ENCODE measurements at places on chromosomes 2 and 18.

GRCh38 chr2:85917887-85918795 is 29.4 kb upstream of the ST3GAL5 start:
- no peak for DNase-seq

DNA sequence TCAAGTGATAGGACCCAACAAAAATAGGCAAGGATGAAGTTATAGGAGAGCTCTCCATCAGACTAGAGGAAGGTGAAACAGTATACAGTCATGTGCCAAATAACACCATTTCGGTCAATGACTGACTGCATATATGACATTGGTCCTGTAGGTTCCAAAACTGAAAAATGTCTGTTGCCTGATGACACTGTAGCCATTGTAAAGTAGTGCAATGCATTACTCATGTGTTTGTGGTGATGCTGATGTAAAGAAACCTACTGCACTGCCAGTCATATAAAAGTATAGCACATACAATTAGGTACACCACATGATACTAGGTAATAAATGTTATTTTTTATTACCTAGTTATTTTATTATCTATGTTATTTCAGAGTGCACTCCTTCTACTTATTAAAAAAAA is 147.9 kb downstream of the GREB1L start:
- no peak for DNase-seq

- DNase-seq = no peak
Observed at GRCh38 chr18:75173125-75173432, 35.9 kb downstream of the PTGR3 start.

- DNase-seq = no peak
Observed at GRCh38 chr2:76450024-76450475, 739.3 kb upstream of the GCFC2 start.

DNA sequence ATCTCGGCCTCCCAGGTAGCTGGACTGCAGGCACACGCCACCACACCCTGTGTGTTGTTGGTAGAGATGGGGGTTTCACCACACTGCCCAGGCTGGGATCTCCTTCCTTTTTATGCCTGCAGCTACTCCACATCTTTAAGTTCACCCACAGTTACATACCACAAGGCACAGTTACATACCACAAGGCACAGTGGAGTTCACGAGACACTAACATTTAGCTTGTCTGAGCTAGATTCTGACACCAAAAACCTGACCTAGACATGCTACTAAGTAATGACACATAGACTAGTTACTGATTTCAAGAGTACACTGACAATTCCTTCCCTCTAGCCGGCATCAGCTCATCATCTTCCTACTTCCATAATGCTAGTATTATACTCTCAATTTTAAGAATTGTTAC is 4.3 kb downstream of the POLR2D start:
- DNase-seq = no peak

- no peak for DNase-seq
Observed at GRCh38 chr2:198438331-198438730, 633.9 kb downstream of the PLCL1 start.

Measured in stimulated activated CD8-positive, alpha-beta memory T cell treated with anti-CD3 and anti-CD28 coated beads, Interleukin-7, amount 100 ng/mL, for 1 hour (primary cell).